ENCODE measurements at places on chromosomes 11 and 22.

DNA sequence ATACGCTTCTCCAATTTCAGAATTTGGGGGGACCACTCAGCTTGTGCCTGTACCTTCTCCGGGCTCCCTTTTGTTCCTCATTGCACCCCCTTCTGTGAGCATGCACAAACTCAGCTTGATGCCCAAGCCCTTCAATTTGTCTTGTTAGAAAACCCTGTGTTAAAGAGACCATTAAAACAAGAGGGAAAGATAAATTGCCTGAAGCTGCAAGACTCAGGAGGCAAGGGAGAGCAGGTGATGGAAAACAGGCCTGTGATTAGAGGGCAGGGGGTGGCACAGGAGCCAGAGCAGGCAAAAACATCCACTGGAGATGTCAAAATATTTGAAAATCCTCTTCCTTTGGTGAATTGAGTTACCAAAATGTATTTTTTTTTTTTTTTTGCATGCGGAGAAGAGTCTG lies 121.7 kb downstream of the MIAT start:
- DNase-seq = no peak

DNA sequence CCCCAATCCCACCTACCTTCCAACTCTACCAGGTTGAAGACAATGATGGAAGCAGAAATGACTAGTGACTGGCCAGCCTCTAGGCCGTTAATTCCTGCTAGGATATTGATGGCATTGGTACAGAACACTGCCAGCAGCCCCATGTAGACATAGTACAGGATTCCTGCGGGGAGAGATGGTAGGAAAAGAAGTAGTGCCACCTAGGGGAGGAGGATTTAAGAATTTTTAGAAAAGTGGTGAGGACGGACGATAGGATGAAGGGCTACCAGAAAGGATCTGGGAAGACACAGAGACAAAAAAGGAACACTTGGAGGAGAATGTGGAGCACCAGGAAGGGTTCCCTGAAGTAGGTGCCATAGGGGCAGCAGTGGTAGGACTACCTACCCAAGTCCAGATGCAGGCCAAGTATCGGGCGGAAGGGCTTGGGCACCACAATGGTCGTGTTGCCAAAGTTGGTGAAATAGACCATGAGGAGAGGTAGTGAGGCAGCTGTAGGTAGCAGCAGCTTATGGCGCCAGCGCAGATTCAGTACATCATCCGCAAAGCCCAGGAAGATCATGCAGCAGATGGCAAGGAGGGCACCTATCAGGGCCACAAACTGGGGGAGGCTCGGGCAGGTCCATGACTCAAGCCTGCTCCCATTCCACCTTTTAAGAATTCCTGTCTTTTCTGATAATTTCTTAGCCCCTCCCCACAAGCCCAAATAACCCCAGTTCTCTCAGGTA lies 1.2 kb downstream of the DPAGT1 start:
- DNase-seq = no peak

GRCh38 chr11:16049611-16050010 lies 306.7 kb downstream of the SOX6 start:
- no peak for DNase-seq

DNA sequence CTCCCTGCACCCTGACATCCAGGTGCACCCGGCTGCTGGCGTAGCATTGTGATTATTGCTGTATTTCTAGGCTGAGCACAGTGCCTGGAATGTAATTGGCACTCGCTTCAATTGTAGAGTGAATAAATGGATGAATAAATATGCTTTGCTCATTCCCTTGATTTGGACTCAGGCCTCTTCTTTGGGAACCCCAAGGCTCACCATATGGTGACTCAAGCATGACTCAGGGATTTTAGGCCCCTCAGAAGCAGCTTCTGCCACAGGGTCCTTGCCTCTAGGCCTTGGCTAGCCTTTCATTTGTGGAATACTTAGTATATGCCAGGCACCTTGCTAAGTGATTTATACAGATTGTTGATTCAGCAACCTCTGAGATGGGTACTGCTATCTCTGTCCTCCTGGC lies 78.9 kb downstream of the GRIK4 start:
- no peak for DNase-seq

DNA sequence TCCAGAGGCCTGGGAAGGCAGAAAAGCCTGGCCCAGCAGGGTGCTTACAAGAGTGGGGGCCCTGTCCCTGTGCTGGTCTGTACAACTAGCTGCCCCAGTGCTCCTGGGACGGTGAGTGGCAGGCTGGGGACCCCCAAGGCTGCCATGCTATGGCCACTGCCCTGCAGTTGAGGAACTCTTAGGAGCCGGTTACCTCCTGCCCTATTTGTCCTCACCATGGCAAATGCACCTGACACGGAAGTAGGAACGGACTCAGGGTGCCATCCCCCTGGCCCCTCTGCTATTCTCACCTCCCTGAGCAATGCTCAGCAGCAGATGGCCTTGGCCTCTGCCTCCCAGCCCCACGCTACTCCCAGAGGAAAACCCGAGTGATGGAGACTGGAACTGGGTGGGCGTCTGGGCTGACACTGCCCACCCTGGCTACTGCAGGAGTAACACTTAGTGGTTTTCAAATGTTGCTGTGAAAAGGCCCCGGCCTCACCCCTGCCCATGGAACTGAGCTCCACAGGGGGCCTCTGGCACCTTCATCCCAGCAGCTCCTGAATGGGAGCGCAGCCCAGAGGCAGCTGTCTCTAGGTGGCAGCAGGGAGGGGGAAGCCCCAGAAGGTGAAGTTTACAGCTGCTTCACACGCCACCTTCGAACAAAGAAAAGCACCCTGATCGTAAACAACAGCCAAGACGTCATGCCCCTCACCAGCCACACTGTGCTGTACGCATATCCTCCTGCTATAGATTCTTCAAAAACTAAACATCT lies 105.3 kb downstream of the CTTN start:
- DNase-seq = no peak

GRCh38 chr22:37925767-37926166 lies 19.7 kb downstream of the MICALL1 start:
- no peak for DNase-seq

- no peak for DNase-seq
Measured at GRCh38 chr11:132361011-132361550, 990.7 kb downstream of the NTM start.

DNA sequence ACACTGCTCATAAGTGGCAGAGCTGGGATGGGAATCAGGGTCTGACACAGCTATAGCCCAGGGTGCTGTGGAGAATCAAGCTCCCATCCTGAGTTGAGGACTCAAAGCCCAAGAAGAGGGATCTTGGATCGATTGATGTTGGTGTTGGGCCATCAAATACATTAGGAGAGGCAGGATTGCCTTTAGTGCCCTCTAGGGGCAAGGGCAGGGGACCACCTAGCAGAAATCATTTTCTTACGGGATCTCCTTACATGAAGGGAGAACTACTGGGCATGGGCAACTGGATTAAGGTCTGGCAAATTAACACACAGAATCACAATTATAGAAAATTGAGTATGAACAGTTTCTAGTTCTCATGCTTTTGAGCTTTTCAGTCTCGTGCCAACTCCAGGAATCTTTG lies 24.9 kb upstream of the EMSY start:
- DNase-seq = no peak

DNA sequence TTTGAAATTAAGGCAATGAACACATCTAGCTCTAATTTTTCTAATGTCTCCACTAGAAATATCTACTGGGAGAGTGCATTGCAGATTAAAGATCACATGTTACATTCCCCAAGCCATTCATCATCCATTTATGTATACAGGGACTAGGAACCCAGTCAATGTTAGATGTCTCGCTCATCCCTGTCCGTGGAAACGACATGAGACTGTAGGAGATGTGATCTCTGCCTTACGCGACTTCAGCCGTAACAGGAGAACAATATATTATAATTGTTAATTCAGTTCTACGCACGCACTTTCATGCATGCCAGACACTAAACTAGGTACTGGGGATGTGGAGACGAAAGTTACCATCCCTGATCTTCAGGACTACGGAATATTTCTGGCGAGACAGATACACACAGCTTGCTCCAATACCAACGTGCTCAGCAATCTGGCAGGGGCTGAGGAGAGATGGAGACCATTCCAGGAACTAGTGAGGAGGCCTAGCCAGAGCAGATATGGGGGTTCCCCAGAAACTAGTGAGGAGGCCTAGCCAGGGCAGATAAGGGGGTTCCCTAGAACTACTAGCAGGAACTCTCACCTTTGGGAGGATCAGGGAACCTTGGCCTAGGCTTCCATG lies 706 bp downstream of the DCPS start:
- no peak for DNase-seq

DNA sequence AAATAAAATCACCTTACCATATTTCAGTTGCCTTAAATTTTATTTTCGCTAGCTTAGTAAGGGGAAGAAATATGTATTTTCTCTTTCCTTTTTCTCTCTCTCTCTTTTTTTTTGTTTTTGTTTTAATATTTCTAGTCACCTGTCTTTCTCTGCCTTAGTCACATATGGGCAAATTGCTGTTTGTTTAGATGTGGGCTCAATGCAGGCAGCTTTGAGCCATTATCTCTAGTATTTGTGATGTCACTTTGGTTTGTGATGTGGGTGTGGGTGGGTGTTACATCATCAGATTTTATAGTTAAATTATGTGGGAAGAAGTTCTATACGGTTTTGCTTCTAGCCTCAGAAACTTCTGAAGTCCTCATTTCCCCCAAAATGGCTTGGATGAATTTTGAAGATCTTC lies at the start of gene C22orf31:
TSS of gene C22orf31 (minus strand) at position 59 of the 400 bp plus-strand sequence. CDS start at position 20, 39 bp downstream.
- DNase-seq = no peak

DNA sequence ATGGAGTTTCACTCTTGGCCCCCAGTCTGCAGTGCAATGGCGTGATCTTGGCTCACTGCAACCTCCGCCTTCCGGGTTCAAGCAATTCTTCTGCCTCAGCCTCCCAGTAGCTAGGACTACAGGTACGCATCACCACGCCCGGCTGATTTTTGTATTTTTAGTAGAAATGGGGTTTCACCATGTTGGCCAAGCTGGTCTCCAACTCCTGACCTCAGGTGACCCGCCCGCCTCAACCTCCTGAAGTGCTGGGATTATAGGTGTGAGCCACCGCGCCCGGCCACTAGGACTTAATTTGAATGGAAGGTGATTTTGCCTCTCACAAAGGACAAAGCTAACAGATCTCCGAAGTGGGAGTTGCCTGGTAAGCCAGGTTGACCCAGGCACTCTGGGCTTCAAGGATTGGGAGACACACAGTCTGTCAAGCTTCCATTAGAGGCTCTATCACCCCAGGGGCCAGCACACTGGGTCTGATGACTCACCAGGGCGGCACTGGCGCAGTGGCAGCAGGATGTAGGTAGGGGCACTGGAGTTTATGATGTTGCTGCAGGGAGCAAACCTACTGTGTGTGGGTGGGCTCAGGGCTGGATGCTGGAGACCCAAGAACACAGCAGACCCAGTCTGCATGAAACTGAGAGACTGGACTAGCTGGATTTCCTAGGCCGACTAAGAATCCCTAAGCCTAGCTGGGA lies 17.8 kb upstream of the KCTD14 start:
- DNase-seq = no peak

GRCh38 chr11:88158081-88158480 lies 17.2 kb downstream of the RAB38 start:
- no peak for DNase-seq

DNA sequence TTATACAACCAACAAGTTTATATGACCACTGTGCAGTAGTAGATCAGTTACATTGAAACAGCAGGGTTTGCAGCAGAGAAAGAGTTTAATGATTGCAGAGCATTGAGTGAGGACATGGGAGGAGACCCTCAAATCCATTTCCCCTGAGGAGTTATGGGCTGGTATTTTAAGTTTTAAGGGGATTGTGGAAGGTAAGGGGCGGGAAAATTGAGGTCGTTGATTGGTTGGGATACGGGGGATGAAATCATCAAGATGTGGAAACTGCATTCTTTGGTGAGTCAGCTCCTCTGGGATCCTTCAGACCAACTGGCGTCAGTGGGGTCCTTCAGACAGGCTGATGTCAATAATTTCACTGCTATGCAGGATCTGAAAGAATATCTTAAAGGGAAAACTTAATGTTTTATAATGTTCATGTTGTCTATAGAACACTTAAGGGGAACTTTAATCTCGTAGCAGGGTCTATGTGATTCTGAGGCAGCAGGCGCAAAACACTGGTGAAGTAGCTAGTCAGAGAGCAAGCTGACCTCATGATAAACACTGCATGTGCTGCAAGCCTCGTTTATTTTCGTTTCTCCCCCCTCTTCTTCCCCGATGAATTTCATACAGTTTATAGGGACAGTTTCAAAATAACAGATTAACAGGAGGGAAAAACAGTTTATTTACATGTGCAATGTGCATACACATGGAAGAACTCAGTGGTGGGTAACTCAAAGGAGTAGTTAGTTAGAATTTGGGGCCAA lies 17.4 kb upstream of the BACE1-AS start:
- DNase-seq = no peak

DNA sequence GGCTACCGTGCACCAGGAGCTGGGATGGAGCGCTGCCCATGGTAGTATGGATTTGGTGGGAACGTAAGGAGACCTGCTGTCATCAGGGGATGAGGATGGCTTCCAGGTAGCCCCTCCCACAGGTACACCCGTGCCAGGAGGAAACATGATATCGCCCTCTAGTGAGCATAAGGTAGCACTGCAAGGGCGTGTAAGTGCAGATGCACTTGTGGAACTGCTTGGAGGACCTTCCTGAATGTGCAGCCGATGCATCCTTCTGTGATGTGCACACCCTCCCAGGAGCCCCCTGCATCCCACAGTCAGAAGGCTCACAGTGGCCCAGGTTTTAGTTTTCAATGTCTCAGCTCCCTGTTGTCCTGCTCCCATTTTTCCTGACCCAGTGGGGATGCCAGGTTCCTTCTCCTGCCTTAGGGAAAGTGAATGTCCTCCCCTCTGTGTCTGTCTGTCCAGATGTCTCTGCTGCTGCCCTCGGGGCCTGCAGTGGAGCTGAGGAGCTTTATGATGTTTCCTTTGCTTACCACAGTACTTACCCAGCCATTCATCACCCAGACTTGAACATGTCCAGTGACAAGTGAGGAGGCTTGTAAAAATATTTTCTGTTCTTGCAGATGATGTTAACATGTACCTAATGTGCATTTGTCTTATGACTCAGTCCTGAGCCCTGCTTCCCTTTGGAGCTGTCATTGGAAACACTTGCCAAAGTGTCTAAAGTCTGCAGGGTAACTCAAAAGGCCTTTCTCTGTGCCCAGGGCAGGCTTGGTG lies 49.2 kb downstream of the DBX1 start:
- no peak for DNase-seq

- DNase-seq = no peak
Measured at GRCh38 chr11:110128161-110128560, 35.0 kb downstream of the ZC3H12C start.

GRCh38 chr22:35464399-35464798 lies 64.5 kb downstream of the MCM5 start:
- no peak for DNase-seq

DNA sequence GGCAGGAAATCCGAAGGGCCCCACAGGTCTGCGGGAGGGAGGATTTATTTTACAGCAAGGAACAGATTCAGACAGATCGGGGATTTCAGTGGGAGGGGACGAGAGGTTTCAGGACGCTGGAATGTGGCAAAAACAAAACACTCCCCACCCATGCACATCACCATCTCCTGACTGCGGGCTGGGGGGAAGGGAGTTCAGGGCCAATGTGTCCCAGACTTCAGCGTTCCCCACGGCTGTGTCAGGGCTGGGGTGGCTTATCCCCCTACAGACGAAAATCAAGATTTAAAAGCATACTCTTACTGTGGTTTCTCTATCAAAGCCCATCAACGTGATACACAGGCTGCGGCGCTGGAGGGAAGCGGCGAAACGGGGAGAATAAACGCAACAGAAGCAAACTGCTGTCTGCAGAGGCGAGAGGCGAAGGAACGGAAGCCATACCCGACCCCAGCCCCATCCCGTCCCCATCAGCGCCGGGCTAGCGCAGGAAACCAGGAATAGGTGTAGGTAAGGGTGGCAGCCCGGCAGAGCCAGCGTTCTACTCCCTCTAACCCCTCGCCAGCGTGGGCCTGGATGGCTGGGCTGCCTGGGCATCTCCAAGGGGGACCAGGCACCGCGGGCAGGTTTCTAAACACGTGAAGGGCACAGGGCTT lies 2.7 kb downstream of the TENM4 start:
- DNase-seq = peak; percentile 13

All from hypothalamus (tissue), 51 donors.